ENCODE measurements at places on chromosomes 7 and 10.

GRCh38 chr10:34716958-34717357 lies 98.1 kb downstream of the PARD3 start:
- DNase-seq = no peak

DNA sequence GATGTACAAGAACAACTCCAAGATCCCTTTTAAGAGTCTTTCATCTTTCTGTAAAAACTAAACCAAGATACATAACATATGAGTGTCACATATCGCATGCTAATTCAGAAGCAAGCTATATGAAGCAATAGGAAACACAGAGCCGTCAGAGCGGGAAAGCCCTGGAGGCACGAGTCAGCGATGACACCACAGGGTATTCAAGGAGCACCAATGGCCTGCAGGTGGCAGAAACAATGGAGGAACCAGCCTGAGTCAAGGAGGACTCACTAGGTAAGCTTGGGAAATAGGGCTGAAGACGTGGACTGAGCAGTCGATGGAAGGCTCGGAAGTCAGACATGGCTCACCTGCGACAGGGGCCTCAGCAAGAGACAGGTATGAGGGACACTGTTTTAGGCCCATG lies 214.4 kb downstream of the FAM107B start:
- DNase-seq = peak; percentile 75

DNA sequence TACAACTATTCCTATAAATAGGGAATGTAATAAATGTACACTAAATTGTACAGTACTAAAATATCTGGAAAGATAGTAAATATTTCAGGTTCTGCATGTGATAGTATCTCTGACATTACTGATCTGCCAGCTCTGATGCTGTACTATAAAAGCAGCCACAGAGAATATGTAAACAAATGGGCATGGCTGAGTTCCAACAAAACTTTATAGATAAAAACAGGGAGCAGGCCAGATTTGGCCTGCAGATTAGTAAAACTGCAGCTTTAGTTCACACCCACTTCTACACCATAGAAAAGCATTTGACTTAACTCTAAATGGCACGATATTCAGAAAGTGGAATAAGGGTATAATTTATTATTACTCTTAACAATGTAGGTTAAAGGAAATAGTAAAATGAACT lies 18.8 kb upstream of the TLL2 start:
- DNase-seq = no peak

GRCh38 chr7:29208410-29209250 lies 14.1 kb downstream of the CHN2 start:
- DNase-seq = no peak

DNA sequence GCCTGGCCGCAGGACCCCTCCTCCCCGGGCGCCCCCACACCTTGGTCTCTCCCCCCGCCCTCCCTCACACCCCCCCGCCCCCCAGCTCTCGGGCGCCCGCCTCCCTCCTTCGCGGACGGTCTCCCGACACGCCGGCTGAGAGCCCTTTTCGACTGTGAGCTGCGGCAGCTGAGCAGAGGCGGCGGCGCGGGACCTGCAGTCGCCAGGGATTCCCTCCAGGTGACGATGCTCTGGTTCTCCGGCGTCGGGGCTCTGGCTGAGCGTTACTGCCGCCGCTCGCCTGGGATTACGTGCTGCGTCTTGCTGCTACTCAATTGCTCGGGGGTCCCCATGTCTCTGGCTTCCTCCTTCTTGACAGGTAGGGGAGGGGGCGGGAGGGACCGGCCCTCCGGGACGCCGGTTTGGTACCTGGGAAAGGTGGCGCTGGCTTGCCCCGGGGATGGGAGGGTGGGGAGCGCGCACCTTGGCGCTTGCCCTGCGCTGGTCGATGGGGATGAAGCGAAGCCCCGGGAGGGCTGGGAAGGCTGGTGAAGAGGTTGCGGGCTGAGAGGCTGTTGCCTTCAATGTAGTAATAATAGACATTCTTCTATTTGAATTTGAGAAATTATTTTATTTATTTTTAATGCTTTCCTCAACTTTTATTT lies at the start of gene BMPER:
TSS of gene BMPER (plus strand) at position 151 of the 644 bp plus-strand sequence. CDS start at position 226, 75 bp downstream.
- DNase-seq = peak; percentile 12

GRCh38 chr10:123863721-123864482 lies 27.7 kb downstream of the CPXM2 start:
- DNase-seq = no peak

- no peak for DNase-seq
Observed at GRCh38 chr7:44565795-44566559, 7.7 kb downstream of the DDX56 start.
